ENCODE measurements at places on chromosomes 6 and 20.

- DNase-seq: peak; percentile 18
These were observed 25.9 kb downstream of the ELOVL2 start for GRCh38 chr6:11018225-11018624.

DNA sequence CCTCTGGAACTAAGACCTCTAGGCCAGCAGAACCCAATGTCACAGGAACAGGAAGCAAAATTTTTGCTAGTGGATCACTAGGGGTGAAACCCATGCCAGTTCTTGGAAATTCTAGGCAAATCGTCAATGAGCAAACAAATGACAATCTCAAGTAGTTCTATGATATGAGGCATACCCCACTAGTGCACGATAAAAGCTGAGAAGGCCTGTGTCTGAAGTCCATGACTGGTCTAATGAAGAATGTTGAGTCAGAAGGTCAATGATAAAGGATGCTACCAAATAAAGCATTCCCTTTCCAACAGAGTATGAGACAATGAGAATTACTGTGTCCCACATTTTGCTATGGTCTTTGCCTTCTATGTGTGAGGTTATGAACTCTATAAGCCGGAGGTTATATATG lies 149.4 kb upstream of the NOX3 start:
- DNase-seq: no peak

DNA sequence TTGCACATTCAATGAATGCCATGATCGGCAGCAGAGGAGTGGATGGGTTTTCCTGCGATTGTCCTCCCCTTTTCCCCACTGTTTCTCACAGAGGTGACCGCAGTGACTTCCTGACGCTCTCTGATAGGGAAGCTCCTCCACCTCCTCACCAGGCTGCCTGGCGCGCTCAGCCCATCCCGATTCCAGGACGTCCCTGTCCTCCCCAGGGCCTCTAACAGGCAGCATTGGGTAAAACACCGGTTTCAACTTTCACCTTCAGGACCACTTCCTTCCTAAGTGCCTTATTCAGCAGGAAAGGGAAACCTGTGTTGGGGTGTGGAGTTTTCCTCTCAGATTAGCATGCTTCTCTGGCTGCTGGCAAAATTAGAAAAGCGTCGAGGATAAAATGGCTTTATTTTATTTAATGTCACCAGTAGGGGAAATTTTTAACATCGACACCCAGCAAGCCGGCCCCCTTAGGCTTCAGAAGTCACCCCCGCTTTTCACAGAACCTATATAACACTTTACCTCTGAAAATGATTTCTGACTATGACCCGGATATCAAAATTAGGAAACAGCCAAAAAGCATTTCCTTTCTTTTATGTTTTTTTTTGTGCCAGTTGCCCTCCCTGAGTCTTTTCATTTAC lies 570.4 kb upstream of the GJE1 start:
- DNase-seq: peak; percentile 3

GRCh38 chr20:1165521-1165920 lies 19.3 kb downstream of the TMEM74B start:
- no peak for DNase-seq

DNA sequence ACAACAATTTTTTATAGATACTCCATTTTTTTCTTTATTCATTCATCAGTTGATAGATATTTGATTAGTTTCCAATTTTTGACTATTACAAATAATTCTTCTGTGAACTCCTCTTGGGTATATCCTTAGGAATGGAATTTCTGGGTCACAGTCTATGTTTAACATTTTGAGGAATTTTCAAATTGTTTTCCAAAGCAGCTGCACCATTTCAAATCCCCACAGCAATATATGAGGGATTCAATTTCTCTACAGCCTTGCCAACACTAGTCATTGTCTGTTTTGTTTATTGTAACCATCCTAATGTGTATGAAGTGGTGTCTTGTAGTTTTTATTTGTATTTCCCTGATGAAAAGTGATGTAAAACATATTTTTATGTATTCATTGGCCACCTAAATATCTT lies 320.3 kb upstream of the DEFB112 start:
- DNase-seq: no peak

DNA sequence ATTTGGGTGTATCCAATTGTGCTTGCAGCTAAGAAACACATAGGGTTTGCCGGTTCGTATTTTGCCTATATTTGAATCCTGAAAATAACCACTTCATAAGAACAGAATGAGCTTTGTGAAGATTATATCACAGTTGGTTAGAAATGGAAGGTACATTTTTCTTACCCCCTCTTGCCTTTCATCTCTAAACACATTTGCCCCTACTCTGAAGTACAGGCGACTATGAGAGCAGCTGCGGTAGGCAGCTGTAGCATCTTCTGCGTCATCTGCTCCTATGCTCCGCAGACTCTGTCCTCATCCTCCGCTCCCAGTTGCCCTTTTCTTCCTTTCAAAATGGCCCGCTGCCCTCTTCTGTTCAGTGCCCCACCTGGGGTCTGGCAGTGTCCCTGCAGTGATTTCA lies 47.6 kb upstream of the REV3L start:
- no peak for DNase-seq

GRCh38 chr6:151808371-151809241 lies 1.1 kb downstream of the ESR1 start:
- no peak for DNase-seq

- DNase-seq: no peak
These were observed 78.9 kb downstream of the CD24 start for GRCh38 chr6:106895703-106896040.

GRCh38 chr6:5138995-5139827 lies 54.1 kb downstream of the PPP1R3G start:
- no peak for DNase-seq

DNA sequence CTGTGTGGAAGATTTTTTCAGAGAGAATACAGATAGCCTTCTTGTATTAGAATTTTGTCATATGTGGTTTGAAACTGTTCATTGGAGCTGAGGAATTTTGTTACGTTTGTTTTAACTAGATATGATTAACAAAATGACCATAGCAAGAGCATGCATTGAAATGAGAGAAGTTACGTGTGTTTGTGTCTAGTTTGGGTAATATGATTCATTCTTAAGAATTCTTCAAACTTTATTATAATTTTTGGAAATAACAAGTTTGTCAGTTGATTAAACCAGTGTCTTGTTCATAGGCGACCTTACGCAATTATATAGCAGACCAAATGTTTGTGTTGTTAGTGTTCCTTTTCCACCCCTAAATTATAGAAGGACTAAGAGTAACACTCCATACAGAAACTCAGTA lies 5.5 kb downstream of the GMNN start:
- DNase-seq: no peak

DNA sequence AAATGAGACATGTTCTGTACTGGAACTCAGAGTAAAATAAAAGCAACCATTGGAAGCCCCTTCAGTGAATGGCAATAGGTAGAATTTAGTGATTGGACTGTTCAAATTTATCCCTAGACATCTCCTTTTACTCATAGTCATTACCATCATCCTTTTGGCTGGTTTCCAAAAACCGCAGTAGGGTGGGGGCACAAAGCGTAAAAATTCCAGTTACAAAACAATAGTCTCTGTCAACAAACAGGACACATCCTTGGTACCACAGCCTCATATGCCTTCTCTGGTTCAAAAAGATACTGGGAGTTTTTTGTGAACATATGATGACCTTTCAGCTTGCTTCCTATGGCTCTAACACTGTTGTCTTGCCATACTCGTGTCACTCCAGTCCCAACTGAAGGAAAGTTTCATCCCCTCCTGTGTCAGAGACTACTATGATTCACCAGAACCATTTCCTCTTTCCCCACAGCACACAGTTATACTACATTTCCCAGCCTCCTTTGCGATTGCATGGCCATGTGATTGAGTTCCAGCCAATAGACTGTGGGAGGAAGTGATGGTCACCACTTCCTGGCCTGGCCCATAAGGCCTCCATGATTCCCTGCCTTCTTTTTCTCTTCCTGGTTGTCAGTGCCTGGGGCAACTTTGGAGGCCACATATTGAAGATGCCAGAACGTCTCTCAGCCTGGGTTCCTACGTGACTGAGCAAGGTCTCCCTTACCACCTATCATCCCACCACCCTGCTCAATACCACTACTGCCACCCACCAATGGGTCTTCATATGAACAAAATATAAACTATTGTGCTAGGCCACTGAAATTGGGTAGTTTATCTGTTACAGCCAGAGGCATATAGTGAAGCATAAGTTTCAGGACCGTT lies 162.4 kb downstream of the ID4 start:
- peak; percentile 63 for DNase-seq

- DNase-seq: no peak
These were observed 142.8 kb upstream of the AKAP12 start for GRCh38 chr6:151096691-151097606.

- DNase-seq: no peak
These were observed 37.1 kb downstream of the IGF2R start for GRCh38 chr6:160005861-160006540.

DNA sequence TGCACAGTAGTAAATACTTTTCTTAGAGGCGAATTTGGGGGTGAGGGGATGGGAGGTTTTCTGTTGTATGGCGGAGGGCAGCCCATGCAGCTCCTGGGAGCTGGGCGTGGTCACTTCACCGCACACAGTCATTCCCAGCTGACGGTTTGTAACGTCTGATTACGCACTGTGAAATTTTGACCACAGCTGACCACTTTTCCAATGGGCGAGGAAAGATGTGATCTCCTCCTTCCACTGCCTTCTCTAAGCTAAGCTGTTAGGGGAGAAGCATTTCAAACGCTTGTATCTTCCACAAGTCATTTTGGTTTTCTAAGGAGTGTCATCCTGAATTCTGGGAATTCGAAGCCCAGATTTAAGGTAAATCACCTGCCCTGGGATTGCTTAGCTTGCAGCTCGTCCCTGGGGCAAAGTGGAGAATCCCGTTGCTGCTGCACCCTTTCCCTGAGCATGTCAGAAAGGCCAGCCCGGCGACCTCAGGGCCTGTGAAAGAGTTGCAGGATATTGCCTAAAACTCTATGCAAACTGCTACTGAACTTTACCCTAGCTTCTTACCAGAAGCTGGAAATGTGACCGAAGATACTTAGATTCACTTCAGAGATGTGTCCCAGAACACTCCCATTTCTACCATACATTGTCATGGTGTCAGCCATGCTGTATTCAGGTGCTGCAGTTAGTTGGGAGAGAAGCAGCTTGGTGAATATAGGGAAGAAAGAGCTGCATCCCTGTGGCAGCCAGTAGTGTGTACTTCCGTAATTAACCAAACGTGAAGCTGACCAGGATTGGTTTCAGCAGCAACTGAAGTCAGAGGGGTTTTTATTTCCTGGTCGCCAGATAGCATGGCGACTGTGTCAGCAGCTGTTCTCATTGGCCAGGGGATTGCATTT lies 58.9 kb downstream of the RREB1 start:
- DNase-seq: peak; percentile 78

- DNase-seq: no peak
These were observed 784.7 kb upstream of the GJE1 start for GRCh38 chr6:141347906-141348492.

DNA sequence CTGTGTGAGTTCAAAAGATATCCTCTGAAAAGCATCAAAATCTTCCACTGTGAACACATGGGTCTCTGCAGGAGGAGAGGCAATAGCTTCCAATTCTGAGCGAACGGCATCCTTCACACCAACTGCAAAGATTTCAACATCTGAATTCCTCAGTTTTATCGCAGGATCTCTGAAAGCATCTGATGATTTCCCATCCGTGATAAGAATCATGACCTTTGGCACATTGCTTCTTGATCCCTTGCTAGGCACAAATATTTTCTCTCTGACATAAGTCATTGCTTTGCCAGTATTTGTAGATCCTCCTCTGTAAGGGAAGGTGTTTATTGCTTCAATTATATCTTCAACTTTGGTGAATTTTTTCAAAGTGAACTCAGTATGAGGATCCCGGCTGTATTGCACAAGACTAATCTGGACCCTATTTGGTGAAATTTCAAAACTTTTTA lies 22.7 kb downstream of the COL12A1 start:
- DNase-seq: no peak

GRCh38 chr6:143581835-143582480 lies 70.4 kb upstream of the FUCA2 start:
- DNase-seq: no peak

DNA sequence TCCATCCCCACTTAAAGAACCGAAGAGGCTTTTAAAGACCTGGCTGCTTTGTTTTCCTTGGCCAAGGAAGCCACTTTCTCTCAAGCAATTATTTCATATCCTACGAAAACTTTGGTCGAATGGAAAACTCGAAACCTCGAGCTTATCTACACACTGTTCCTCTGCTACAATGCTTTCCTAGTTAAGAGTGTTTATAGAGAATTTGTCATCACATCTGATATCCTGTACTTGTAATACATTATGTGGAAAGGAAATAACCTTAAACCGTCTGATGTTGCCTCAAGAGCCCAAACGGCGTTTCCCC lies 28.1 kb downstream of the TFAP2B start:
- no peak for DNase-seq

- no peak for DNase-seq
These were observed 64.3 kb upstream of the PAK5 start for GRCh38 chr20:9903048-9903655.

- no peak for DNase-seq
These were observed 18.8 kb upstream of the EZR start for GRCh38 chr6:158837684-158838625.

- DNase-seq: no peak
These were observed 89.6 kb upstream of the BEND6 start for GRCh38 chr6:56865081-56865875.

DNA sequence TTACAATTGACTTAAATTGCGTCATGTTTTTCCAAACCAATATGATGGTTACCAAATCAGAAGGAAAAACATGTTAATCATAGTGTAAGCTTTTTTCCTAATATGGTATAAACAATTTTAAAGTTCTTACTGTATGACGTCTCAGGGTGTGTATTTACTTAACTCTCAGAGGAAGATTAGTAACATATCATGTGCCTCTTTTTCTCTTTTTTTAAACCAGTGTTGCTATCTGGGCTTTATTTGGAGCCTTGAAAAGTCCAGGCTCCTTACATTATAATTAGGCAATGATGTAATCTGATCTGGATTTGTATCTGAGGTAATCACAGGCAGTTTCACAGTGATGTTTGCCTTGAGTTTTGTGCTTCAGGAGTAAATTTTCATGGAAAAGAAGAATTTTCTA lies 20.4 kb upstream of the RAB23 start:
- DNase-seq: no peak

DNA sequence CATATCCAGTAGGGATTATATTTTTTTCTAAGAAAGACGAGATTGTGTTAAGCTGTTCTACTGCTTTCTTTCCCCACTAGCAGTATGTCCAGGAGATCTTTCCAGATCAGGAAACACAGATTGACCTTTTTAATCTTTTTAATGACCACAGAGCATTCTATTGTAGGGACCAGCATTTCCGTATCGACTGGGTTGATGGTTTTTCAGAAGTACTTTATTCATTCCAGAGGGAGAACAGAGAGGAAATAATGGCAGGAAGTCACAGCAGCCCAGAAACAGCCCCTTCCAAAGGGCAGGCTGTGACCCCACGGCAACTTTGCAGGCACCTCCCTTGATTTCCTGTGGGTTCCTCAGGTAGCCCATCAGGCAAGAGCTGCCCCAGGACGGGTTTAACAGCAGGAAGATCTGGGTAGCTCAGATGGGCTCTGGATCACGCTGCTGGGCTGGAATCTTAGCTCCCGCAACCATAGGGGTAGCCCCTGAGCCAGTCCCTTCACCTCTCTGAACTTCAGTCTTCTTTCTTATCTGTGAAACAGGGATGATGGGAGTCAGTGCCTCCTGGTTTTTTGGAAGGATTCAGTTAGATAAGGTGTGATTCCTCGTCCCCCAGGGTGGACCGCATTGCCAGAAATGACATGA lies 23.8 kb upstream of the CHMP4B start:
- DNase-seq: no peak

GRCh38 chr6:12478921-12479320 lies 188.8 kb downstream of the EDN1 start:
- DNase-seq: no peak

Data from HL-60 (cell line).